ENCODE measurements at places on chromosomes 6 and 20. TPM values are rescaled to one million over a fixed set of nuclear protein-coding genes. Genes with fewer than 3 reads are reported as not detected.

- DNase-seq, result no peak
These were observed 33.1 kb upstream of the CNKSR3 start for GRCh38 chr6:154543628-154544027.

- DNase-seq, result no peak
These were observed 713.4 kb downstream of the CD109 start for GRCh38 chr6:74409447-74409846.

DNA sequence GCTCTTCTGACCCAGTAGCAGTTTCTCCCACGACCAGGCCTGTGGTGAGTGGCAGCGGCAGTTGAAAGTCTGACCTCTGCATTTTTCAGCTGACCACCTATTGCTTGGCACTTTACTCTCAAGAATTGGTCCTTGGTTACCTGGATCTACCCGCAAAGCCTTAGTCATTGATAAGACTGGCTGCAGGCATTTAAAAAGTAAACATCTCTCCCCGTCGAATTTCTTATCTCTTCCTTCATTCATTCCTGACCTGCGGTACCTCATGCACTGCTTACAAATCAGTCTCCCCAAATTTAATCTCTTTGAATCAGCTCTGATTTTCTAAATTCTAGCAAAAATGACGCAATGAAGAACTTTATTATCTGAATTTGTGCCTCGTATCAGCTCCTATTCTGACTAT is 26.1 kb upstream of the IPCEF1 start:
- no peak for DNase-seq

DNA sequence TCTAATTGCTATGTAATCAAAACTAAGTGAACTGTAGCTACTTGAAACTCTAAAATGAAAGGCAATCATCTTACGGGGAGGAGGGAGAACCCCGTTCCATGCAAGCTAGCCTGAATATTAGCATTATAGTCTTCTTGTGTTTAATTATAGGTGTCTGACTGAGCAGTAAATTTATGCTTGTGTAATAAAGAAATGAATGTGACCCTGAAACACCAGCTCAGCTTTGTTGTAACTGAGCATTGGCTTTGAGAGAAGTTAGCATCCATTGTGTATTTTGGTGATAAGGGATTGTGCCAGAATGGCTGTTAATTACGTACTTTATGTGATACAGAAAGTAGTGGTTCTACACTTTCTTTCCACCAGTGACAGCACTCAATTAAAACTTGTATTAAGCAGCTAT is 86.9 kb downstream of the QKI start:
- DNase-seq, result no peak

DNA sequence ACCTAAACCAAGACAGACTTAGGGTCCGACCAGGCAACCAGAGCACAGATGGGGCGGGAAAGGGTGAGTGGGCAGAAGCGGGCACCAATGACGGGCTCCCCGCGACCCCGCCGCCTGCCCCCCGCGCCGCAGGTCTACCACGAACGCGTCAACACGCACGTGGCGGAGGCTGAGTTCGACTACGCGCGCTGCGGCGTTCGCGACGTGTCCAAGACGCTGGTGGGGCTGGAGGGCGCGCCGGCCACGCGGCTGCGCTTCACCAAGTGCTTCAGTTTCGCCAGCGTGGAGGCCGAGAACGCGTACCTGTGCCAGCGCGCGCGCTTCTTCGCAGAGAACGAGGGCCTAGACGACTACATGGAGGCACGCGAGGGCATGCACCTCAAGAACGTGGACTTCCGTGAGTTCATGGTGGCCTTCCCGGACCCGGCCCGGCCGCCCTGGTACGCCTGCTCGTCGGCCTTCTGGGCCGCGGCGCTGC is 5.1 kb downstream of the TMEM151B start:
- no peak for DNase-seq

Gene COL11A2
- 5.5 TPM for total RNA-seq

Data from Daoy (cell line).